ENCODE measurements at places on chromosomes 7 and 10. TPM values are rescaled to one million over a fixed set of nuclear protein-coding genes. Genes with fewer than 3 reads are reported as not detected.

PRLHR gene
- 0.35 TPM for total RNA-seq

ANKRD2 gene
- not detected for total RNA-seq

GCK gene
- total RNA-seq = 0.31 TPM

OR13A1 gene
- total RNA-seq = not detected

GHRHR gene
- not detected for total RNA-seq

NPVF gene
- total RNA-seq = not detected

MUC3A gene
- not detected for total RNA-seq

BLNK gene
- total RNA-seq = 0.27 TPM

HYCC1 gene
- total RNA-seq = 44.4 TPM
